ENCODE measurements at places on chromosomes 2 and 18.

DNA sequence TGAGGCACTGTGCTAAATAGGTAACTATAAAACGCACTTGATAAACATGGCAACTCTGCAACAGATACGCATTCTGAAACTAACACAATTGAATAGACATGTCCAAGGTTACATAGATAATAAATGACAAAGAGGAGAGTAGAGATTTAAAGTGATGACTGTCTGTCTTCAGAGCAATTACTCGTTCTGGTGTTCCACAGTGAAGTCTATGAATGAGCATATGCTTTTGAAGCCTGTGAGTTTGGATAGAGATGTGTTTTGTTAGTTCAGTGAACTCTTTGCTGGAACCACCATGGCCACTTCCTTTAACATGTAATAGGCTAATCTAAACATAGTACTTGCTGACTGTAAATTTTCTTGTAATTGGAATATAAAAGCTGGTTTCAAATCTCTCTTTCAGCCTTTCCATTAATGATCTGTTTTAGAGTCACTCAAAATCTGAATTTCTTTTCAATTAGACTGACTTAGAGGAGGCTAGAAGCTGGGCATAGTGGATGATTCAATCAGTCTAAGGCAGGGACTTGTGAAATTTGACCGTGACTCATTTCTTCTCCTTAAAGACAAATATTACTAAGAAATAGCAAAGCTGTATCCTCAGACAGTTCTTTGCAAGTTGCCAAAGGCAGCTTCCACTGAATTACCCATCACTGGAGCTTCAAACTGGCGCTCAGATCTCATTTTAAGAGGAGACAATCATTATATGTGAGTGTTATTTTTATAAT, 1130.1 kb upstream of the CELF4 start:
- DNase-seq = no peak

GRCh38 chr2:19021721-19022120, 336.7 kb downstream of the OSR1 start:
- DNase-seq = no peak

- DNase-seq = no peak
These were observed 27.8 kb downstream of the ANKRD62 start for GRCh38 chr18:12121175-12122042.

DNA sequence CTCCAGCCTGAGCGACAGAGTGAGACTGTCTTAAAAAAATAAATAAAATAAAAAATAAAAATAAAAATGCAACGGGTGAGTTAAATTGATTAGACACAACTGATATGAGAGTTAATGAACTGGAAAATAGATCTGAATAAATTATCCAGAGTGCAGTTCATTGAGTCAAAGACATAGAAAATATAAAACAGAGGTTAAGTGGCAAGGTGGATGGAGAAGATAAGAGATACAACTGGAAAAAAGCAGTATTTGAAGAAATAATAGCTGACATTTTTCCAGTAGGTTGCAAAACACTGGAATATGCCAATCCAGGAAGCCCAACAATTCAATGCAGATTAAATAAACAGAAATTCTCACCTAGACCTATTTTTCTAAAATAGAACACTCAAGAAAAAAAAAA, 10.7 kb downstream of the CGREF1 start:
- no peak for DNase-seq
